Gastroesophageal sphincter (tissue), 4 donors: ENCODE measurements at places on chromosomes 4 and X.
A peak's percentile ranks its signal among the peaks of the same experiment; 100 is the strongest.

- no peak for ATAC-seq
These were observed 126.2 kb downstream of the KLHL13 start for GRCh38 chrX:117990438-117990837.

GRCh38 chrX:38371641-38372040 is 19.2 kb downstream of the OTC start:
- no peak for ATAC-seq

DNA sequence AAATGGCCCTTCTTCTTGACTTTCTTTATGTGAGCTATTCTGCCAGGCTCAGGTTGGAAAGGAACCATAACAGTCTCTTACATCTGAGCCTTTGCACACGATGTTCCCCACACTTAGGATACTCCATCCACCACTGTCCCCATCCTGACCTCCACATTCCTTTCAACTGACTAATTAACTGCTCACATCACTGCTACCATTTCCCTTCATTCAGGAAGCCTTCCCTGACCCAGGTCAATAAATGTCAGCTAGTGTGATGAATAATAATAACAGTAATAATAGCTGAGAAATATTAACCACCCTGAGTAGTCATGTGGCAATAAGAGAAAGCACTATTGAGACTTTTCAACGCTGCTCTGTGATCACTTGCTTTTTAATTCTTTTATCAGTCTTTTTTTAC is 291.7 kb downstream of the KCNIP4 start:
- ATAC-seq, result no peak

DNA sequence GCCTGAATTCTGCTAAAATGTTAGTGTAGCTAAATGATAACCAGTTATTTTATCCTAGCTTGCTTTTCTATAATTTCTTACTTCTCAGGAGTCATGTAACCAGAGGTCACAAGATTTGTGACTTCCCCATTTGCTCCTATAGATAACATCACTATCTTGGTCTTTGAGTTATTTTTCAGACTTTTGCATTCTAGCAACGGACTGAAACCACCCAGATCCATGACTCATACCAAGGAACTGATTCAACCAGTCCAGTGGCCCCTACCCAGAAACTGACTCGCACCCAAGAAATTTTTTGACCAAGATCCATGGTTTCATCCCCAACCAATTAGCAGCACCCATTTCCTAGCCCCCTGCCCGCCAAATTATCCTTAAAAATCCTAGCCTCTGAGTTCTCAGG is 50.0 kb downstream of the IQCM start:
- ATAC-seq, result no peak

- no peak for ATAC-seq
These were observed 2.0 kb downstream of the SMIM14 start for GRCh38 chr4:39636531-39637184.

DNA sequence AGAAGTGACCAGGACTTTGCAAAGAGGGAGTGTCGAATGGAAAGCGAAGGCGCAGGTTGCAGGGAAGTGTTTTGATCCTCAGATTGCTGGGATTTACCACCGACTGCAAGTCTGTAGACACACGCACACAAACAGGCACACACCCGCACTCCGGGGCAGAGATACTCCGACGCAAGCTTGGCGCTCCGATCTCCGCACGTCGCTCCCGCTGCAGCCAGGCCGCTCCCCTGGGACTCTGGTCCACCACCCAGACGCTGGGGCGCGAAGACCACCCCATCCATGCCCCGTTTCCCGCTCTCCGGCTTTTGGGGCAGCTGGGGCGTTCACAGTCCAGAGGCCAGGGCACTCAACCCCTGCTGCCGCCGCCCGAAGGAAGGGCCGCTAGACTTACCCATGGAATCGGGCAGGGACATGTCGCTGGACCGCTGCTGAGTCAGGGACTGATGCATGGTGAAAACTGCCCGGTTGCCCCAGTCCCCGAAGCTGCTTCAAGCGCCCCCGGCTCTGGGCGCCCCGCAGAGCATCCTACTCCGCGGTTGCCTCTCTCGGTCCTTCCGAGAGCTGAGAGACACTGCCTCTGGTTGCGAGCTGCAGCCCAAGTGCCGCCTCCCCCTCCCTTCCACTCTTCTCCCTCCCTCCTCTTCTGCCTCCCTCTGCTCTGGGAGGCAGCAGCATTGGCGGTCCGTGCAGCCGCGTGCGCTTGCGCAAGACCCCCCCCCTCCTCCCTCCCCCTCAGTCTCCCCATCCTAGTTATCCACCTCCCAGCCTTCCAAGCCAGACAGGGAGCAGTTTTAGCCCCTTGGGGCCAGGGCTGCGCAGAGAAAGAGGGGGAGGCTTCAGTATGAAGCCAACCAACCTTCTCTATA is at the start of gene TMEM255A:
TMEM255A (minus strand) TSS at position 601 of the 866 bp plus-strand sequence; CDS start at position 449, 152 bp downstream.
- ATAC-seq, result peak; percentile 42

- ATAC-seq, result no peak
These were observed 646.7 kb downstream of the BCOR start for GRCh38 chrX:39451046-39451445.

DNA sequence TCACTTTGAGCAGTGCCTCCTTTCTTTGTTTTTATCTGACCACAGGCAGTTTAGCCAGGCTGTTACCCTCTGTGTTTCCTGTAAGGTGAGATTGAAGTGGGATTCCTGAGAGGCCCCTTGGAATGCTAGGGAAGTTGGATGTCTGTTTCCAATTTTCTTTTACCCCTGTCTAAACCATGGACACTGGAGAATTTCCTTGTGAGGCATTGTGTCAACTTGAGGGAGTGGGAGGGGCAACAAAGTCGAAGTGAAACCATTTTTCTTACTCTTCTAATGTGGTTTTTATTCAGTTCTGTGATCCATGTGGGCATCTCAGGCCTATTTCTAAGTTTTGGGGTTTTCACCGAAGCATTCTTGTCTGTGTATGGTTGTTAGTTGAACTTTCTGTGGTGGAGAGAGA is 296.1 kb upstream of the UGT8 start:
- no peak for ATAC-seq

GRCh38 chr4:31655328-31655727 is 935.2 kb downstream of the PCDH7 start:
- no peak for ATAC-seq

GRCh38 chr4:2928242-2929176 is 34.7 kb downstream of the NOP14 start:
- no peak for ATAC-seq

DNA sequence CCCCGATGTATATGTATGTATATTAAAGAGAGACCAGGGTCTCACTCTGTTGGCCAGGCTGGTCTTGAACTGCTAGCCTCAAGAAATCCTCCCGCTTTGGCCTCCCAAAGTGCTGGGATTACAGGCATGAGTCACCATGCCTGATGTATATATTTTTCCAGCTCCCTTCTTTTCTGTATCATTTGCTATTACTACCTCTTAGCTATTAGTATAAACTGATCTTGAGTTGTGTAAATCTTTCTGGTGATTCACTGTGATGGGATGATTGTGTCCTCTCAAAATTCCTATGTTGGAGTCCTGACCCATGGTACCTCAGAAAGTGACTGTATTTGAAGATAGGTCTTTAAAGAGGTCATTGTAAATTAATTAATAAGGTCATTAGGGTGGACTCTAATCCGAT is 53.1 kb downstream of the HPRT1 start:
- ATAC-seq, result no peak

DNA sequence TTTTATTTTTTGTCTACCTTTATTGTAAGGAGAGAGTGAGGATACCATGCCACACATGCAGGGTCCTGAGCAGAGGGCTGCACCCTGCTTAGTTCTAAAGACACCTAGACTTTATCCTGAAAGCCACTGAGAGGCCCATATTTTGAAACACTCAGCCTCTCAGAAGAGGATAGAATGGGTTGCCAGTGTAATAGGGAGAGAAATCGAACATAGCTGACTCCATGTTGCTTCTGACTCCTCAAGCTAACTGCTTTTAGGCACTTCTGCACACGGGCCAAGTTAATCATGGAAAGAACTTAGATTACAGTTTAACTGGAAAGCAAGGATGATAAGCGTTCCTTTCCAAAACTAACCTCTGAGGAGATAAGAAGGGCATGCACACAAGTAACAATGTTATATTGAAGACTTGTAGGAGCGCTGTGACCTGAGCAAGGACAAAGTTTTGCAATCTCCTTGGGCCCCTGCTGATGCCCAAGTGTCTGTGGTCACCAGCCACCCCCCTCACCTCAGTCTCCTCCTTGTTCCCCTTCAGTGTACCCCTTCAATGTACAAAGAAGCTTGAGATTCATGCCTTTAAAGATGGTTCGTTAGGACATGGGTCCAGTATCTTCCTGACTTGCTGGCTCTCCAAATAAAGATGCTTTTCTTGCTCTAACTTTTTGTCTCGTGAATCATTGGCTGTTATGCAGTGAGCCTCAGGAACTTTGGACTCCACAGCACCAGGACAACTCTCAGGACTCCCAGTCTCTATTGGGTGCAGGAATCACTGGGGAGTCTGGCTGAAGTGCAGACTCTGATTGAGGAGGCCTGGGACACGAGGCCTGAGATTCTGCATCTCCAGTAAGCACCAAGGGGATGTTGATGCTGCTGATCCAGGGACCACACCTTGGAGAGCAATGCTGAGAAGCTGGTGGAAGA is 25.4 kb upstream of the CD99 start:
- no peak for ATAC-seq

DNA sequence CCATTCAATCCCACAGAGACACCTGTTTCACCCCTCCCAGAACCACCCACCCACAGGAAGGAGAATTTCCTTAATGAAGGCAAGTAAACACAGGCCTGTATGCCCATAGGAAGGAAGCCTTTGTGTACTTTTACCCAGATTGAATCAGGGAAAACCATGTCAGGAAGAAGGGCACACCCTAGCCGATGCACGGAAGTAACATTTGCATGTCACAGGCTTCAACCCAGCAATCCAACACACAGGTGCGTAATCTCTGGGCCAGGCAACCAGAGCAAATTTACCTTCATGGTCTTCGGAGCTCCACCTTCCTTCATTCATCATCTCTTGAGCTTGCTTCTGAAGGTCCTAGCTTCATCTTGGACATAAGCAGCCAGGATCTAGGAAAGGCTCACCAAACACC is 206.3 kb downstream of the SHROOM3 start:
- ATAC-seq, result no peak

- no peak for ATAC-seq
These were observed 619.5 kb downstream of the EPHA5 start for GRCh38 chr4:65050786-65051185.

- no peak for ATAC-seq
These were observed 13.7 kb upstream of the ZBTB33 start for GRCh38 chrX:120236687-120237479.

- ATAC-seq, result peak; percentile 72
These were observed 58.5 kb downstream of the TSC22D3 start for GRCh38 chrX:107716816-107717700.

DNA sequence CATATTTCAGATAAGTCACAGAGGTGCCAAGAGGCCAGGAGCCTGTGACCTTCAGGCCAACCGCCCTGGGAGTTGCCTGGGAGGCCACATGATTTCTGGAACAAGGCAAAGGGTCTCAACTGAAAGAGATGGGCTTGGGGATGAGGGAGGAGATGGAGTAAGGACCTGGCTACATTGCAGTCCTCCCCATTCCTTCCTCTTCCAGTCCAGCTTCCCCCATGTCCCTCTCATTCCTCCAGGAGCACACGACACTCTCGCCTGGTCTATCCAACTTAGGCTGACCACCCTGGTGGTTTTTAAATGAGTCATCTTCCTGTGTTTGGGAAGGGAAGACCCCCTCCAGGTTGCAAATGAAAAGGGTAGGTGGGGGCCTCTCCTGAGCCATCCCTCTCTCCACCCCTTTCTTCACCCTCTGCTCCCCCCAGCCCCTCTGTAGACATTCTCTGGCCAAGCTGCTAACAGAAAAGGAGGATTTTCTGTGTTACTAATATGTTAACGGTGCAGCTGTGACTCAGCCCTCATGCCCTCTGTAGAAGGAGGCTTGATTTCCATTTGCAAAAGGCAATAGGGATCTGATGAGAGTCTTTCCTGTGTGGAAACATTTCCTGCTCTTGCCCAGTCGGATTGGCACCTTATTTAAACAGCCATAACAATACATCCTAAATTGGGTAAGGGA is 79.2 kb downstream of the RTL5 start:
- ATAC-seq, result peak; percentile 62

- ATAC-seq, result no peak
These were observed 637.8 kb downstream of the BCOR start for GRCh38 chrX:39459952-39460351.

GRCh38 chr4:85956293-85956945 is 403.4 kb downstream of the MAPK10 start:
- no peak for ATAC-seq

GRCh38 chr4:19711871-19712270 is 539.8 kb upstream of the SLIT2 start:
- no peak for ATAC-seq

DNA sequence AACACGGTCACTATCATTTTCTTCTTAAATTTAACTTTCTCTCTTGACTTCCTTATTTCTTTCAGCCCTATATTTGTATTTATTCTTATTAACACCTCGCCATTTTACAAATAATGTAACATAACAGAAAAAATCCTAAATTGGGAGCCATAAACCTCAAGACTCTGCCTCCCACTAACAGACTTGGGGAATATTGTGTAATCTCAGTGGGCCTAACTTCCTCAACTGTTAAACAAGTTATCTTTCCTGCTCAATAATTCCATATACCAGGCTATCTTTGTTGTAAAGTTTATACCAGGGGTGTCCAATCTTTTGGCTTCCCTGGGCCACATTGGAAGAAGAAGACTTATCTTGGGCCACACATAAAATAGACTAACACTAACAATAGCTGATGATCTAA is 26.2 kb downstream of the PRSS12 start:
- no peak for ATAC-seq

- ATAC-seq, result peak; percentile 46
These were observed 57.8 kb downstream of the KIAA0232 start for GRCh38 chr4:6840062-6840976.

GRCh38 chr4:22720091-22720490 is 27.4 kb downstream of the GBA3 start:
- no peak for ATAC-seq

DNA sequence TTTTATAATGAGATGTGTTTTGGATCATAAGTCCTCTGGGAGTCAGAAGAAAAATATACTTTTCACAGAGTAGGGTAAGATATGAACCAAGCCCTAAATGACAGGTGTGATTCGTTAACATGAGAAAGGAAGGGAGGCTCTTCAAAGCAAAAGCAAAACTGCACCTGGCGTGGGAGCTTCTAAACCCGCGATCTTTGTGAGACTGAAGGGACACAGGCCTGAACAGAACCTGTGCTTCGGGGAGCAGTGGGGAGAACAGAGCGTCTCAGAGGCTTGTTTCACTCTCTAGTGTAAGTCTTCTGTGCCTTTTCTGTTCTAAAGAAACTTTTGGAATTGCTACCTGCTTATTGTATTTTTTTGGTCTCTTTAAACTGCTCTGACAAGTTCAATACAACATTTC is 30.2 kb upstream of the CYP4V2 start:
- no peak for ATAC-seq
